ENCODE measurements at places on chromosomes 16 and 17. TPM values are rescaled to one million over a fixed set of nuclear protein-coding genes. Genes with fewer than 3 reads are reported as not detected.

MYLK3 gene
- 0.64 TPM for total RNA-seq

FBXO39 gene
- total RNA-seq = not detected

DNAH3 gene
- not detected for total RNA-seq

TBC1D28 gene
- total RNA-seq = not detected

CDH8 gene
- not detected for total RNA-seq

DNA sequence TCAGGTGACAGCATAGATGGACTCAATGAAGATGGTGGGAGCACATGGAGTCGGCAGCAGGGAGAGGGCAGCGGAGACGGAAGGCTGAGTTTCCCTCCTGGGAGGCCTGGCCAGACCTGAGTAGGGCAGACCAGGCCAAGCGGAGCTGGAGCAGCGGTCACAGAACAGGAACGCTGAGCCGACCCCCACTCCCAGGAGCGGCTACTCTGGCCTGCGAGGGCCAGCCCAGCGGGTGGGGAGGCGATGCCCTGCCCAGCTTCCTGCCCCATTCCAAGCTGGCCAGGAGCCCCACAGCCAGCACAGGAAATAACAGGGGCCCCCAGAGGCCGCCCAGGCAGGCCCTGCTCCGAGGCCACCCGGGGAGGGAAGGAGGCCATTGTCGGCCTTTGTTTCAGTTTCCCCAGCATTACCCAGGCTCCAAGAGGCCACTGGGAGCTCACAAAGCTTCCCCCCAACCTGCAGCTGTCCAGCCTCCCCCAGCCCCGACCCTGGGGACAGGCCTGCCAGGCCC is 79.8 kb downstream of the ZNF423 start:
- DNase-seq = no peak

DNA sequence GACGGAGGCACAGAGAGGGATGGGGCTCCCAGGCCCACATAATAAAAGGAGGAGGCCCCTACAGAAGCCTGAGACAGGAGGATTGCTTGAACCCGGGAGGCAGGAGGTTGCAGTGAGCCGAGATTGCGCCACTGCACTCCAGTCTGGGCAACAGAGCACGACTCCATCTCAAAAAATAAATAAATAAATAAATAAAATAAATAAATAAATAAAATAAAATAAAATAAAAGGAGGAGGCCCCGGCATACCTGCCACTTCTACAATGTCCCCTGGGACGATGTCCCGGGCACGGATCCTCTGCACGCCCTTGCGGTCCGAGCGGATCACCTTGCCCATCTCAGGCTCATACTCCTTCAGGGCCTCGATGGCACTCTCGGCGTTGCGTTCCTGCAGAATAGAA is 13.2 kb downstream of the ATP2A3 start:
- no peak for DNase-seq

DNA sequence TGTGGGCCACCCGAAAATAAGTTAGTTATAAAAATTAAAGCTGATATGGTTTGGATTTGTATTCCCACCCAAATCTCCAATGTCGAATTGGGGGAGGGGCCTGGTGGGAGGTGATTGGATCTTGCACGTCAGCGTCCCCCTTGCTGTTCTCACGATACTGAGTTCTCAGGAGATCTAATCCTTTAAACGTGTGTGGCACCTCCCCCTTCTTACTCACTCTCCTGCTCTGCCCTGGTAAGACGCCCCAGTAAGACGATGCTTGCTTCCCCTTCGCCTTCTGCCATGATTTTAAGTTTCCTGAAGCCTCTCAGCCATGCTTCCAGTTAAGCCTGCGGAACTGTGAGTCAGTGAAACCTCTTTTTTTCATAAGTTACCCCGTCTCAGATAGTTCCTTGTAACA is 35.4 kb downstream of the SYCE1L start:
- no peak for DNase-seq

DNA sequence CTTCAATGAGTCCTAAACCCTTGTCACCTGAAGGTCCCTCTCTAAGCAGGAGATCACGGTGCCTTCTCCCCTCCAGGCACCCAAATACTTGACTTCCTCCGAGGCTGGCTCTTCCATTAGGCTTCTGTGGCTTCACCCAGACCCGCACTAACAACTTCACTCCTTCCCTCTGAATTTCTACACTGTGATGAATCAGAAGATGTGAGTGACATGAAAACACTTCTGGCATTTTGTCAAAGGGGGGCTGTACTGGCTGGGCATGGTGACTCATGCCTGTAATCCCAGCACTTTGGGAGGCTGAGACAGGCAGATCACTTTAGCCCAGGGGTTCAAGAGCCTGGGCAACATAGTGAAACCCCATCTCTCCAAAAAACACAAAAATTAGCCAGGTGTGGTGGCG is 72.6 kb upstream of the CNEP1R1 start:
- peak; percentile 13 for DNase-seq

GRCh38 chr17:35257208-35257659 is 14.4 kb downstream of the SLFN5 start:
- peak; percentile 43 for DNase-seq

DNA sequence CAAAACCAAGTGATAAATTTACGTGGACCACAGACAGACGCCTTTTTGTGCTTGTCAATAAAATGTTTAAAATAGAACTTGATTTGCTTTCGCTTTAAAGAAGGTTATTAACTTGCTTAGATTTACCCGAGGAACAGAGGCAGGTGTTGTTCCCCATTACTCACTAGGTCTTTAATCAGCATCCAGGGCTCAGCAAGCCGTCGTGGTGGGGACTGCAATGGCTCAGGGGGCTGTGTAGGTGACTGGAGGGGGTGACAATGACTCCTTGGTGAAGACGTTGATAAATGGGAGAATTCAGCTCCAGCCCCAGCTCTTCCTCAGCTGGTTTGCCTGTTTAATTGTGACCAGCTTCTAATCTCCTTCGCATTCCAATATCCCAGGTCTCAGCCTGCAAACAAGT is 231.4 kb downstream of the TMEM114 start:
- DNase-seq = no peak

GRCh38 chr16:67884-68789 is 4.3 kb downstream of the RHBDF1 start:
- no peak for DNase-seq

- peak; percentile 82 for DNase-seq
Measured at GRCh38 chr16:12206098-12206748, 229.7 kb downstream of the SNX29 start.

DNA sequence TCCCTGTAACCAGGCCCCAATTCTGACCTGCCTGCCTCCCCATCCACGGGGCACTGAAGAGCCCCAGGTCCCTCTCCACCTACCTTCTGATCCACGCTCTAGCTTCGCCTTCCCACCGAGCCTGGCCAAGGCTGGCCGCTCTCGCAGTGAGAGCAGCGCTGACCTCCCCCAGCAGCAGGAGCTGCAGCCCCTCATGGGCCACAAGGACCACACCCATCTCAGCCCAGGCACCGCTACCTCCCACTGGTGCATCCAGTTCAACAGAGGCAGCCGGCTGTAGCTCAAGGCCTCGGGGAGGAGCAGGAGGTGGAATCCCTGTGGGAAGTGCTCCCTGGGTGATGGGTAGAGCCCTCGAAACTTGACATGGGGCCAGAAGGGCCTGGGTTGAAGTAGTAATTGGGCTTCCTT is 8.4 kb upstream of the PLEKHG4 start:
- no peak for DNase-seq

- DNase-seq = no peak
Measured at GRCh38 chr16:22815863-22816262, 1.9 kb downstream of the HS3ST2 start.

GRCh38 chr16:87425941-87426340 is 33.8 kb downstream of the MAP1LC3B start:
- no peak for DNase-seq

- DNase-seq = peak; percentile 99
Measured at GRCh38 chr17:78933959-78934568, 8.9 kb upstream of the TIMP2 start.
